Renal cortex interstitium (tissue), 15 donors: ENCODE measurements at places on chromosomes 2 and 18. TPM values are rescaled to one million over a fixed set of nuclear protein-coding genes. Genes with fewer than 3 reads are reported as not detected.

GRCh38 chr2:28035163-28035690 is 144.7 kb downstream of the BABAM2 start:
- no peak for DNase-seq

GRCh38 chr2:99478632-99479031 is 11.2 kb downstream of the REV1 start:
- no peak for DNase-seq

- no peak for DNase-seq
Measured at GRCh38 chr2:168215813-168216212, 31.6 kb downstream of the STK39 start.

DNA sequence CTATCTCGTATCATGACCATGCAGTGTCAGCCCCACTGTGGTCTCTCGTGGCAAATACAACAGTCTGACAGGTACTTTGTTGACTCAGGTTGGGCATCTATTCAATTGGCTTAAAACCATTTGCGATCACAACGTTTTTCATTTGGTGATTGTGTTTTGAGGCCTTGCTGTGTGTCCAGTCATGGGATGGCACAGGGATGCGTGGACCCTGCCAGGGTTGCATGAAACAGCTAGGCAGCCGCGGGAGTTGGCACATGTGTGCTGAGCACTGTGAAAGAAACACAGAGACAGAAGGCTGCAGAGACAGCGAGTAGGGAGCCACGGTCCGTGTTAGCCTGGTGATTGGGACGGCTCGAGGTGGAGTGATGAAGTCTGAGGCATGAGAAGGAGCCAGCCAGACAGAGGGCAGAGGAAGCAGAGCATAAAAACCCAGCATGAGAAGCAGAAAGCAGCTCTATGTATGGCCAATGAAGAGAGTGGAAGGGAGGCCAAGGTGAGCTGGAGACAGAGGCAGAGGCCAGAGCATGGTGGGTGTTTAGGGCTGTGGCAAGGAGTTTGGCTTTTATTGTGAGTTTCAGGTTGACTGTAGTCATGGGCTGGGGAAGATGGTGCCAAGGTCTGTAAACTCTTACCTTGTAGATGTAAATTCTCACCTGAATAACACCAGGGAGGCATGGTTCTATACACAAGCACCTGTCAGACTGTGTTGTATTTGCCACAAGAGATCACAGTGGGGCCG is 31.8 kb upstream of the IL1R1 start:
- DNase-seq = no peak

DNA sequence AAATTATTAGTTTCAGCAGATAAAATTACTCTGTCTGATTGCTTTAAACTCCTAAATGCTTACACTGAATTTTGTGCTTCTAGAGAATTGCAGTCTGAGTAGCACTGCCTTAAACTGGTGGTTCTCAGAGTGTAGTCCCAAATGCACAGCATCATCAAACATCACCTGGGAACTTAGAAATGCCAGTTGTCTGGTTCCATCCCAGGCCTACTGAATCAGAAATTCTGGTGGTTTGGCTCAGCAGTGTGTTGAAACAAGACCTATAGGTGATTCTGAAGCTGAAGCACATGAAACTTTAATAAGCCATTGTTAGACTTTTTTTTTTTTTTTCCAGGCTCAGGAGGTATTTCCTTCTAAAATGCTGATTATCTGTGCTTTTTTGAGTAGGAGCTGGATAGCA is 22.0 kb downstream of the EPC2 start:
- no peak for DNase-seq

GRCh38 chr2:76298041-76298440 is 587.3 kb upstream of the GCFC2 start:
- DNase-seq = no peak

FAM228A gene
- polyA plus RNA-seq = 1.3 TPM

DNA sequence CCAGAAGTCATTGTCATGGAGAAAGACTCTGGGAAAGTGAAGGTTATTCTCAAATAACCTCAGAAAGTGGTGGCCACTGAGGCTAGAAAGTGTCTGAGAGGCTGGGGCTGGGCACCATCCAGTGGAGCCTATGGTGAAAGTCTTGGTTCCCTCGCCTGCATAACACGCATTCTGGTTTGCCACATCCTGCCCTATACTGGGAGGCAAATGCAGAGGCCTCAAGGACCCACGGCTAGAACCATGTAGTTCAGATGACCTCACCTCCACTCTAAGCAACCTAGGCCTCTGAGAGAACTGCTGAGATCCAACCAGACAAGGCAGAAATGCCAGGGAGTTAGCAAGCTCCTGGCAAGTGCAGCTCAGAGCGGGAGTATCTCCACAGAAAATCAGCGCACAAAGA is 5.1 kb downstream of the ITGB6 start:
- DNase-seq = no peak

- no peak for DNase-seq
Measured at GRCh38 chr2:74297391-74297790, 45.8 kb downstream of the SLC4A5 start.

MYCN gene
- polyA plus RNA-seq = 34.4 TPM
